Activated CD8-positive, alpha-beta memory T cell treated with anti-CD3 and anti-CD28 coated beads for 1 hour (primary cell): ENCODE measurements at places on chromosomes 7 and 10.

DNA sequence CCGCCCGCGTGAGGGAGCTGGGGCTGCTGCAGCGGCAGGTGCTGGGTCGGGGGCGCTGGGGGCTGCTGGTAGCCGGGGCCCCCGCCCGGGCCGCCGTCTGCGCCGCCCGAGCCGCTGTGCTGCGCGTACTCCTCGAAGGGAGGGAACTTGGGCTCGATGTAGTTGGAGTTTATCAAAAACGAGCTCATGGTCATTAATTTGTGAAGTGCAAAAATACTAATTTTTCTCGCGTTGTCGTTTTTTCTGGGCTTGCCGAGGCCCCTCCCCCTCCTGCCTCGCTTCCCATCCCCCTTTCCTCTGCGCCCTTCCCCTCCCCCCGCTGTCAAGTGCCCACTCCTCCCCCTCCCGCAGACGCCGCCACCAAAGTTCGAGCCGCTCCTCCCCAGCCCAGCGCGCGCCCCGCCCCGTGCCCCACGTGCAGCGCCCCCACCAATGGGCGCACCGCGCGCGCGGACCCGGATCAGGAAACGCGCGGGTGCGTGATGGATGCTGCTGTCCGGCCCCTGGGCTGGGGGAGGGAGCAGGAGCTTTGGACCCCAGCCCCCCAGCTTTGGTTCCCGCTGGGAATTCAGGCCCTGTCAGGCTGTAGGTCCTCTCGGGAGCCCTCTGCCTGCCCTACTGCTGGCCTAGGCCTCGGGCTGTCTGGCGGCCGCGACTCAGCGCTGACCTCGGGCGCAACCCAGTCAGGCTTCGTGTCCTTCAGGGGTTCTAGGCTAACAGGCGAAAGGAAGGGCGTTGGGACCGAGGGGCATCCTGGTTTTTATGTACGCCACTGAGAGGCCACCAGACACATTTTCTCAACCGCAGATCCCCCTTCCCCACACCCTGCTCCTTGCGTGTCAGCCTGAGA lies at the start of gene HOXA4:
Gene HOXA4 (minus strand): TSS at position 218 of the 850 bp plus-strand sequence. CDS start 24 bp downstream, at position 194.
- DNase-seq = peak; percentile 50

- DNase-seq = no peak
These were observed 133.3 kb downstream of the VPS41 start for GRCh38 chr7:38775506-38776175.

DNA sequence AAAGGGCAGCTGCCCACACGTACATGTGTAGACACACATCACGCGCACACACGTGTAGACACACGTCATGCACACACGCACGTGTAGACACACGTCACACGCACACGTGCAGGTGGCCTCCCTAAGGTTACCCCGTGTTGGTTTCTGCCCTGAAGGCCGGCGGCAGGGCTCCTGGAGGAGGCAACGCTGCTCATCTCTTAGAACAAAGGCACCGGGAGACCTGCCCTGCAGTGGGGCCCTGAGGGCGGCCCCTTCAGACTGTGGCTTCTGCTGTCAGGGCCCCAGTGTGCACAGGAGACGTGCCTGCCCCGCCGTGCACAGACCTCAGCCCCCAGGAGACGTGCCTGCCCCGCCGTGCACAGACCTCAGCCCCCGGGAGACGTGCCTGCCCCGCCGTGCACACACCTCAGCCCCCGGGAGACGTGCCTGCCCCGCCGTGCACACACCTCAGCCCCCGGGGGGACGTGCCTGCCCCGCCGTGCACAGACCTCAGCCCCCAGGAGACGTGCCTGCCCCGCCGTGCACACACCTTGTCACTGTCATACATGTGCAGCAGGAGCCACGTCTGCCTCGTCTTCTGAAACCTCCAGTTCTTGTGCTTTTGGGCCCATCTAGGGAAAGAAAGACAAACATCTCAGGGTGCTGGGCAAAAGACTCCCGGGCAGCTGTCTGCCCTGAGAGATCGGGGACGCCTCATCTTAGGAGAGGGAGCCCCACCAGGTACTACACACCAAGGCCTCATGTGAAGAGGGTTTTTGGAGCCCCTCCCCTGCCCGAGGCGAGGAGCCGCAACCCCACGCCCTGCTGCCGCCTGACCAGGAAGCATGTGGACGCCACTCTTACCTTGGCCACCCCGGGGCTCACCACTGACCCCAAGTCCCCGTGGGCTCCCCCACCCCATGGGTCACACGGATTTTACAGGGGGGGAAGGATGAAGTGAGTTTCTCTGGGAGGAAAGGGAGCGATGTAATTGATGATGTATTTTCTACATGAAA lies 17.3 kb downstream of the CYP2W1 start:
- DNase-seq = no peak

- peak; percentile 19 for DNase-seq
These were observed 8.9 kb upstream of the EXOC6 start for GRCh38 chr10:92839191-92840085.

DNA sequence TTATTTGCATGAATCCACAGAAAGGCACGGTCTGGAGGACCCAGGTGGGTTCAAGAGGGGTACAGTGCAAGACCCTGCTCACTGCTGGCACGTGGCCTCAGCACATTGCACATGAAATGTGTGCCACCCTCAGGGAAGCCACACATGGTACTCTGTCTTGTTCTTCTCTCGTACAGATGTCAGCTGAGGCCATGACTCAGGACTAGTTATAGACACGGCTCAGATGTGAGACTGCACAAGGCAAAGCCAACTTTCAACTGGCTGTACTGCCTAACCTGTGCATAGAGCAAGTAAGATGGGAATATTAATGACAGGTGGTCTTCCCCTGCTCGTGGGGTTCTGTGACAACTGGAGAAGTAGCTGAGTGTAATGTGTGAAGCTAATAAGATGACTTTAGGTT lies 249.4 kb upstream of the CTBP2 start:
- no peak for DNase-seq

DNA sequence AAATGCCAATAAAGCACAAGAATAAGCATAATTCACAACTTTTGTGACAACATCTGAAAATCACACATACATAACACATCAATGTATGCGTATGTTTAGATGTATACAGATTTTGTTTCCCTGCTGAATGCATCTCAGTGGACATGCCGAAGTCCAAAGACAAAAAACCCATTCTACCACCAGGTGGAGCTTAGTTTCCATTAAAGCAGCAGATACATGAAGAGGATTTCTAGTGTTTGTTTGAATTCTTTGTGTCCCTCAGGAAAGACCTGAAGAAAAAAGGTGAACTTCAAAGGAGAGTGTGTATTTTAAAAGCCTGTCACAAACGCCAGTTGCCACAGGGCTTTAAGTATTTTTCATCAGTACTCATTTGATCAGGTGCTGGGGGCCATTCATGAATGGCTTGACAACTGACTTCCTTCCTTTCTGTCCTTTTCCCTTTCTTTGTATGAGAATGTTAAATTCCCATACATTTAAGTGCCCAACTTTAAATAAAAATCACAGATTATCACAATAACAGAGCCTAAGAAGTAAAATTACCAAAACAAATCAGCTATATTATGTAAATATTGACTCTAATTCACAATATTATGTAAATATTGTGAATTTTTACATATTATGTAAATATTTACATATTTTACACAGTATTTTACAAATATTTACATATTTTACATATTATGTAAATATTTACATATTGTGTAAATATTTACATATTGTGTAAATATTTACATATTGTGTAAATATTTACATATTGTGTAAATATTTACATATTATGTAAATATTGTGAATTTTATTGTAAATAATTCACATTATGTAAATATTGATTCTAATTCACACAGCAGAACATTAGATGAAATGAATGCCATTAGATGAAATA lies 343.0 kb downstream of the CRPPA start:
- no peak for DNase-seq

GRCh38 chr10:5490032-5490431 lies 9.3 kb downstream of the CALML5 start:
- no peak for DNase-seq

DNA sequence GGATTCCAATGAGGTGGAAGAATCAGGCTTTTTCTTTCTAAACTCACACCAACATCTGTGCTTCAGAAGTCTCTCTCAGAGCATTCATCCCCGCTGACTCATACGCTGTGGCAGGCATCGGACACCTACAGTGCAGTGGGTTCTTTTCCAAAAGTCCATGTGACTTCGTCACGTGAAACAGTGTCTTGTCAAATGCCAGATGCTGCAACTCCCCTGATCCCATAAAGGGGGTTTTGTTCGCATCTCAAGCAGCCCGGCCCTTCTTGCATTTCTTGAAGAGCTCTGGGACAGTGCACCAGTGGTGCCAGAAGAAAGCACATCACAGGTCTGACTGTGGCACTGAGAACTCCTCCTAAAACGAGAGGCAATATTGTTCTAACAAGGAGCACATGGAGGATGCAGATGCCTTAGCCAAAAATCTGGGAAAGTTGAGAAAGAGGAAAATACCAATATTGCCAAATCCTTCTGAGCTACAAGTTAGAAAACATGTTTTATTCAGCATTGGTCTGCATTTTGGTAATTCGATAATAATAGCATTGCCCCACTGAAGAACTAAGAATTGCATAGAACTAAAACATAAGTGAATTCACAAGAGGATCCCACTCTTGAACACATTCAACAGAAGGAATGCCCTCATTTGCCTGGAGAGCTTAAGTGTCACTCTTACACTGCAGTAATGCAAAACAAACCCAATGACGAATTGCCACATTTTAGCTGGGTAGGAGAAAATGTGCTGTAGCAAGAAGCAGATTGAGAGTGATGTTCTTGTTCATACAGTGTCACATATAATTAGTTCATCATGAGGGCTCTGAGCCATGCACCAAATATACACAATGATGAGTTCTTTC lies 204.4 kb downstream of the CXCL12 start:
- no peak for DNase-seq

- no peak for DNase-seq
These were observed 42.1 kb downstream of the CYP51A1 start for GRCh38 chr7:92092210-92092609.
